Stimulated activated CD4-positive, alpha-beta T cell treated with anti-CD3 and anti-CD28 coated beads, Interleukin-2, amount 100 ng/mL, for 24 hours (primary cell): ENCODE measurements at places on chromosomes 7 and 10.

- no peak for DNase-seq
Measured at GRCh38 chr7:41816111-41816510, 113.2 kb upstream of the INHBA start.

DNA sequence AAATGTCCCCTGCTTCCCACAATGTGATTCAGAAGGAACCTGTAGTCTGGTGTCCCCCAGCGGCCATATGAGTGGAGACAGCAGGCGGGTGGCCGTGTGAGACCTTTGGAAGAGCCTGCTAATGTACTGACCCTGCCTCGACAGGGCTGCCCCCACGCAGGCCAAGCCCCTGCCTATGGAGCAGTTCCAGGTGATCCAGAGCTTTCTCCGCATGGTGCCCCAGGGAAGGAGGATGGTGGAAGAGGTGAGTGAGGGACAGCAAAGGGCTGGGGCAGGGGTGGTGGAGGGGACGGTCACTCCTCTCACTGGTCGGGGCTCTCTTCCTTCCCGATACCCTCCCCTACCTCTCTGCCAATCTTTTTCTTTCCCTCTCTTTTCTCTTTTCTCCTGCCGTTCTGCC, 55.7 kb downstream of the PALD1 start:
- DNase-seq = no peak

GRCh38 chr10:86284355-86285105, 82.1 kb downstream of the GRID1 start:
- DNase-seq = no peak

GRCh38 chr7:135164357-135165061, 6.0 kb downstream of the CYREN start:
- no peak for DNase-seq

DNA sequence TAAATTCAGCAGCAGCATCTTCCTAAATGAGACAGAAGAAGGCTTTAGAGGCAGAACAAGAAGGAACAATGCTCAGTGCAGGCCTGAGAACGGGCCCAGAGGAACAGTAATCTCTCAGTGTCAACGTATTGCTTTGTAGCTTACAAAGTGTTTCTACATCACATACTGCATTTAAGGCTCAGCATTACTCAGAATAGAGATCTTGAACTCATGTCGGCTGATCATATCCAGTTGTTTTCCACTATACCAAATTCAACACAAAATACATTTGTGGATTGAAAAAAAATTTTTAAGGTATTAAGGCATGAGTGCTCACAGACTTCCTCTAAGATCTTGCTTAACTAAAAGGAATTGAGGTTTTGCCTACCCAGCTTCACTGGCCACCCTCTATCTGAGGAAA, 325.1 kb downstream of the HPSE2 start:
- DNase-seq = no peak

GRCh38 chr7:43926798-43927123, 525 bp downstream of the UBE2D4 start:
- DNase-seq = no peak

GRCh38 chr7:28900311-28900710, 57.8 kb downstream of the TRIL start:
- no peak for DNase-seq

DNA sequence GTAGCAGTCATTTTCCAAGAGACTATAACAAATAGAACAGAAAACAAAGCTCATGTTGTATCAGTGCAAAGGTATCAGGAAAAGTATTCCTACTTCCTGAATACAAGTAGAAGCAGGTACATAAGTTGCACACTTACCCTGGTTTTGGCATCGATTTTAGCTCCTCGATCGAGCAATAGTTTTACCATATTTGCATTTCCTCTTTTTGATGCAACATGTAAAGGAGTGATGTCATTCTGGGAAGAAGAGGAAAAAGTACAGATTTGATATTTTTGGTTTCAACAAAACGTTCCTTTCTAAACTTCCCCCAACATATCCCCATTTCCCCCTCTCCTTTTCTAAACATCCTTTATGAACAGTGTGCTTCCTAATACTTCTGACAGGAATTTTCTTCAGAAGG, 155.1 kb downstream of the ANK3 start:
- DNase-seq = no peak

DNA sequence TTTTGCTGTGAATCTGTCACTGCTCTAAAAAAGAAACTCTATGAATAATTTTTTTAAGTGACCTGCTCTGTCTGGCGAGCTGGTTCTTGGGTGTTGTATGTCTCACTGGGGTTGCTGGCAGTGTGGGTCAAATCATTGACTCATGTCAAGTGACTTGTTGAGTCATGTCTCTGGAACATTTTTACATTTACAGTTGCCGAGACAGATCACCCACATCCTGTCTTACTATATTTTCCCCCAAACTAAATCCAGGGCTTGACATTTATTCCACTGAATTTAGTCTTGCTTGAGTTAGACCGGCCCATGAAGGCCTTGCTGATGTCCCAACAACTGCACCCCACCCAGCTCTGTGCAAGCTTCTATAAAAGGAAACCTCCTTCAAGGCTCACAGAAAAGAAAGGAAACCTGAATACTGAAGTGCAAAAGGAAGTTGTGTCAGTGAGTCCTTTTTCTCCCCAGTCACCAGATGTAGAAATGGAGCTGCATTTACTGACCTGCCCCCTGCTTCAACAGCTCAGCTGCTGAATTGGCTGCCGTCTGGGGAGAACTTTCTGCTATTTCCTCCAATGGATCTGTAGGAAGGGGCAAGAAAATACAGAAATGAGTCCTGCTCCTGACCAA, 290.3 kb downstream of the TNS3 start:
- peak; percentile 10 for DNase-seq

DNA sequence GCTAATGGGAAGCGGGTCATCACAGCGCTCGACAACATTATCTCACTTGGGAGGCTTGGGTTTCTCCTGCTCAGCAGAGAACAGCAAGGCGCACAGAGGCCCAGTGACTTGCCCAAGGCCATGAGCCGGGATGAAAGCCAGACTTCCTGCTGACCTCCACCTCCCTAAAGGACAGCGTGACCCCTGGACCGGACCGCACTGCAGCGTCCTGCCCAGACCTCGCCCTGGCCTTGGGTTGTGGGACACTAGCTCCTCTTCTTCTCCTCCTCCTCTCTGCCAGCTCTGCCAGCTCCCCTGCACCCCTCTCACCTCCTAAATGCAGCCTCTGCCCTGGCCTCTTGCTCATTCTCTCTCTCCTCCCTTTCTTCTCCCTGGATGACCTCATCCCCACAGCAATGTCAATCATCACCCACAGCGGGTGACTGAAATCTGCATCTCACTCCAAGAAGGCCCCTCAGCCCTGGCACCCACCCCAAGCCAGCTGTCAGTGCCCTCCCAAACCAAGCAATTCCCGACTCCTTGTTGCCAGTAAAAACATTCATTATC, 19.4 kb downstream of the SPOCK2 start:
- DNase-seq = no peak

- no peak for DNase-seq
Measured at GRCh38 chr7:112001091-112001826, 204.9 kb downstream of the DOCK4 start.

- DNase-seq = no peak
Measured at GRCh38 chr10:68075550-68076004, 494 bp upstream of the HERC4 start.

DNA sequence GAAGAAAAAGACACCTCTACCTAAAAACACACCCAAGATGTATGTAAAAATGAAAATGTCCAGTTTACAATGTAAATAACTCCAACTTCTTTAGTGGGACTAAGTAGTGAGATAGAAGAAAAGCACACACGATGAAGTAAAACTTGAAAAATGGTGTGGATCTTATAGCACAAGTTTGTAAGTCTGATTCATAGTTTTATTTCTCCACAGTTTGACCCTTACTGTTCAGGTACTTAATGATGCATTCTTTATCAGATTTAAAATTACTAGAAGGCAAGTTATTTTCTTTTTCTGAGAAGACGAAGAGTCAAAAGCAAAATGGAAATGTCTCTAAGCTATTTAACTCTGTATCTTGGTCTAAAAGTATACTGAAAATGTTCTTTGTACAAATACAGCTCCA, 6.1 kb downstream of the NAMPT start:
- DNase-seq = no peak

GRCh38 chr10:5551531-5552375, 27.0 kb downstream of the CALML3 start:
- DNase-seq = peak; percentile 80

DNA sequence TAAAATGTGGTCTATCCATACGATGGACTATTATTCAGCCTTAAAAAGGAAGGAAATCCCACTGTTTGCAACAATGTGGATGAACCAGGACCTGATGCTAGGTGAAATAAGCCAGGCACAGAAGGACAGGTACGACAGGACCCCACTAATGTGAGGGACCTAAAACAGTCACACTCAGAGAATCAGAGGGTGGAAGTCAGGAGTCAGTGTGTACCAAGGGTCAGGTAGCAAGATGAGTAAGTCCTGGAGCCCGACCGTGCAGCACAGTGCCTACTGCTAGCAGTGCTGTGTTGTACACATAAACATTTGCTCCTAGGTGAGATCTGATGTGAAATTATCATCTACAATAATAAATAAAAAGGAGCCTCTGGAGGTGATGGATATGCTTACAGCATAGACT, 322.3 kb downstream of the GLRX3 start:
- DNase-seq = no peak

- peak; percentile 7 for DNase-seq
Measured at GRCh38 chr7:22445140-22445743, 54.7 kb downstream of the STEAP1B start.

- no peak for DNase-seq
Measured at GRCh38 chr10:7302392-7302906, 108.4 kb downstream of the SFMBT2 start.

DNA sequence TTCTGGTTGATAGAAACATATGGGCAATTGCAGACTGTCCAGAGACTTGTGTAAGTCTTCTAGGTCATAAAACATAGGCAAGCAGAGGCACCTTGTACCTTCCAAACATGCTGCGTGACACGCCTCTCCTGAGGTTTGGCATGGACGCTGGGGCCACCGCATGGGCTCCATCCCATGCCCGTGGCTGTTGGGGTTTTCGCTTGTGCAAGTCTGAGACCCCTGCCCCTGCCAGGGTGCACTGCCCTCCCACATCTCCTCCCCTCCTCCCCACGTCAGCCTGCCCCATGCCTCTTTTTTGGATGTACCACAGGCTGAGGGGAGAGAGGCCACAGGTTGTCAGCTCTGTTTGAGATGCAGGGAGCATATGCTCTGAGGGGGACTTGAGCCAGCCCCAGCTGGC, 19.0 kb downstream of the EIF3B start:
- DNase-seq = no peak

- no peak for DNase-seq
Measured at GRCh38 chr7:135769005-135769802, 20.6 kb upstream of the FAM180A start.

DNA sequence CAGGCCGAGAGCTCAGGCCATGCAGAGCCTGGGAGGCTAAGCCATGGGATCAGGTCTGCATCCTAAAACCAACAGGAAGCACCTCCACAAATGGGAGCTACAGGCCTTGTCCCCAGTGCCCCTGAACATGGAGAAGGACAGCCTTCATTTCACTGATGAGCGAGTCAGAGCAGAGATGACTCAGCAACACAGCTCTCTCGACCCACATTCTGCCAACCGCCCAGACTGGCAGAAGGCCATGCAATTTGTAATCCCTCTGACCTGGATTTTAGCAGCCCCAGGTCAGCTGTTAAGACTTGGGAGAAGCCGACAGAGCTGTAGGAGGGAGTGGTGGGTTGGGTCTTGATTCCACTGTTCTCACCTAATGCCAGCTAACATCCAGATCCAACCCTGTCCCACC, 25.5 kb downstream of the VOPP1 start:
- peak; percentile 56 for DNase-seq

GRCh38 chr10:351770-352334, 216.6 kb downstream of the ZMYND11 start:
- DNase-seq = no peak

GRCh38 chr10:11713963-11714362, 28.2 kb upstream of the ECHDC3 start:
- no peak for DNase-seq

GRCh38 chr10:62442894-62443669, 68.9 kb downstream of the ZNF365 start:
- no peak for DNase-seq

- no peak for DNase-seq
Measured at GRCh38 chr10:18008986-18009385, 57.3 kb downstream of the SLC39A12 start.

GRCh38 chr10:122140941-122141623, 130.0 kb upstream of the BTBD16 start:
- DNase-seq = no peak

- no peak for DNase-seq
Measured at GRCh38 chr7:87426160-87426559, 49.3 kb downstream of the ABCB4 start.

- DNase-seq = no peak
Measured at GRCh38 chr7:121874298-121874697, 1.3 kb downstream of the PTPRZ1 start.

DNA sequence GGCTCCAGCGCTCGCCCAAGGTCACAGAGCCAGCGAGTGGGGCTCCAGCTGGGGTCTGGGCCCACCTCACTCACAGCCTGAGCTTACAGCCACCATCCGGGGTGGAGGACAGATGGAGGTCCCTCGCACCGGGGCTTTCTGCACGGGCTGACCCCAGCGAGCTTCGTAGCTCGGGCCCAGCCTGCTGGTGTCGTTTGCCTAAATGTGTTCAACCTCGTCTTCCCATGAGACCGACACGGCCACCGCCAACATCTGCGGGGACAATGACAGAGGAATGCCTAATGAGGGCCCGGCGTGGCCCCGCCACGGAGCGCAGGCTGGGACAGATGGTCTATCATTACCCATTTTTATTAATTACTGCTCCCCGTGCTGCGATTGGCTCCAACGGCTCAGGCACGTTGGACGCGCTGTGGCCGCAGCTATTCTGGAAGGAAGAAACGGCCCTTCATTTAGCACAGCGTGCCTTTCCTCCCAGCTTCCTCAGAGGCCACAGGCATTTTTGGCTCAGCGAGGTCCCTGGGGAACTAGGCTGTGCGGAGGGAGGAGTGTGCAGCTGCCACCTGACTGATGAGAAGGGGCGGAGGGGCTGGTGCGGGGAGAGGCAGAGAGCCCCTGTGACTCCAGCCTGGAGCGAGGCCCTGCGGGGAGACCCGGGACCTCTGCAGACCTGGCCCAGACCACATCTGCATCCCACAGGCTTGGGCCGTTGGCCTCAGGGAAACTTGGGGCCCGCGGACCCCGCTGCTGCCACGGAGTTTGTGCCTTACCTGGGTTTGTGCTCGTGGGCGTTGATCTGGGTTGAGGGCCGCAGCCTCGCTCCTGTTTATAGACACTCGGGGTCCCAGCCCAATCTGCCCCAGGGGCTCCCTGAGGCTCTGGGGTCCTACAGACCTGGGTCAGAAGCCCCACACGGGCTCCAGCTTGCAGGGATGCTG, 22.9 kb upstream of the ELFN1 start:
- no peak for DNase-seq

- no peak for DNase-seq
Measured at GRCh38 chr10:14904316-14904732, 25.7 kb downstream of the SUV39H2 start.
